ENCODE measurements at places on chromosomes 13 and 19.

DNA sequence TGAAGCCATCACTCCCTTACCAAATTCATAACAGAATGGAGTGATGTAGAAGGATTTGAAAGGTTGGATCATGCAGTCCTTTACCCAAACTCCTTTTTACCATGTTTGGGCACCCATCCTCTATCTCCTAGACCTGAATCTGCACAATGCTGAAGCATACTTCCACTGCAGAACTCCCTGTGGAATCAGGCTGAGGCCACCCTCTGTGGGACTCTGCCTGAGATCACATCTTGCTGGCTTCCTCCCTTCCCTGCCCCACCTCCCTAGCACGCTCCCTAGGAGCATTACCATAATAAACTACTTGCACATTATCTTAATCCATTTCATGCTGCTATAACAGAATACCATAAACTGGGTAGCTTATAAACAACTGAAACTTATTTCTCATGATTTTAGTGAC is 68.4 kb upstream of the VSTM2B start:
- DNase-seq = no peak

GRCh38 chr13:68736961-68737360 is 1370.7 kb upstream of the ATXN8OS start:
- DNase-seq = no peak

DNA sequence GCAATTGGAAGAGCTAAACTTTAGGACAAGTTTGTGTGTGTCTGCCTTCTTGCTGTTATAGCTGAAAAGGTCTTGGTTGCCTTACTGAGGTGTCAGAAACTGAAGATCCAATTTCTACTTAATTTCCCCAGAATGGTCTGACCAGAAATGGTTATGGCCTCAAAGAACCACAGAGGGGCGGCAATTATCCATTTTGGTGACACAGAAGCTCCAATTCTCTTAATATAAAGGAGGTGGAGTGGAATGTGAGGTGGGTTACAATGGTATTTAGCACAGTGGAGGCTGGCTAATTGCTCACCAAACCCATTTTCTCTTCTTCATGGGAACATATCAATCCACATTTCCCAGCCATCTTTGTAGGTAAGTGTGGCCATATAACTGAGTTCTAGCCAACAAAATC is 1157.2 kb downstream of the OLFM4 start:
- peak; percentile 7 for DNase-seq

- DNase-seq = no peak
These were observed 196.4 kb downstream of the VWA8 start for GRCh38 chr13:41764558-41764957.

GRCh38 chr13:76994281-76994680 is 2.4 kb downstream of the CLN5 start:
- no peak for DNase-seq

DNA sequence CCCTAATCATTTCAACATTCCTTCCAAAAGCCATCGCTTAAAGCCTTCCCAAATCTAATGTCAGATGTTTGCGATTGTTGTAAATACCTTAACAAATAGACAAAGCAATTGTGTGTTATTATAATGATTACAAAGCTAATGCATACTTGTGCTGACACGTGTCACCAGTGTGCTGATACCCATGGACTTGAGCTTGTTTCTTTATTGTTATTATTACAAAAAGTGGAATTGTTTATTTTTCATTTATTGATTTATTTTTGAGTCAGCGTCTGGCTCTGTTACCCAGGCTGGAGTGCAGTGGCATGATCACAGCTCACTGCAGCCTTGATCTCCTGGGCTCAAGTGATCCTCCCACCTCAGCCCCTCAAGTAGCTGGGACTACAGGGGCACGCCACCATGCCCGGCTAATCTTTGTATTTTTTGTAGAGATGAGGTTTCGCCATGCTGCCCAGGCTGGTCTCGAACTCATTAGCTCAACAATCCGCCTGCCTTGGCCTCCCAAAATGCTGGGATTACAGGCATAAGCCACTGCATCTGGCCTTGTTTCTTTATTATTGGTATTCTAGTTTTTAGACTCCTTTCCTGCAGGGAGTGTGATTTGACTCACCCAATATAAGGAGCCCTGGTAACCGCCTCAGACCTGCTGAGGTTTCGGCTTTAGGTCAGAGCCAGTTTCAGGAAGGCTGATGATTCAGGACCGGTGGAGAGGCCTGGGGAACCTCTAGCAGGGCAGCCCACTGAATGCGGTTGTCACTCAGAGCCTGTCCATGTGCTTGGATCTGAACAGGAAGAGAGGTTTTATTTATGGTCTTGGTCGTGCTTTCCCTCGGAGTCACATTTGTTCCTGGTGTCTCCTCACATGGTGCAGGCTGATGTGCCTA is 2.1 kb upstream of the FBXO17 start:
- no peak for DNase-seq

GRCh38 chr13:23146811-23147625 is 33.8 kb upstream of the SGCG start:
- peak; percentile 20 for DNase-seq

DNA sequence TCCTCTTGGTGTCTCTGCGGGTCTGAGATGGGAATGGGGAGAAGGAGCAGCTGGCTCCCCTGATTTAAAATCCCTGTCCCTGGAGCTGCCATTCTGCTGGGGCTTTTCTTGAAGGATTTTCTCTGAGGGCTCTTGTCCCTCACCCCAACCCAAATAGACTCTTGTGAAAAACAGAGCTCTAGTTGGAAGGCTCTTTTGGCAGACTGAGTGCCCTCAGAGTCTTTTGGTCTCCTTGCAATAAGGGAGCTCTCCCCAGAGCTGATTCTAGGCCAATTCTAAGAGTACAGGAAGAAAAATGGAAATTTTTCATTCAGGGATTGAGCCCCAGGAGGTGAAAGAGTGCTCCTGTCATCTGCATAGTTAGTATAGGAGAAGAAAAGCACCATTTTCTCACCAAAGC is 238.3 kb downstream of the COG6 start:
- DNase-seq = peak; percentile 9

GRCh38 chr19:55099557-55100506 is 17.6 kb downstream of the PPP1R12C start:
- no peak for DNase-seq

GRCh38 chr19:8462571-8462970 is 17.8 kb downstream of the HNRNPM start:
- no peak for DNase-seq

DNA sequence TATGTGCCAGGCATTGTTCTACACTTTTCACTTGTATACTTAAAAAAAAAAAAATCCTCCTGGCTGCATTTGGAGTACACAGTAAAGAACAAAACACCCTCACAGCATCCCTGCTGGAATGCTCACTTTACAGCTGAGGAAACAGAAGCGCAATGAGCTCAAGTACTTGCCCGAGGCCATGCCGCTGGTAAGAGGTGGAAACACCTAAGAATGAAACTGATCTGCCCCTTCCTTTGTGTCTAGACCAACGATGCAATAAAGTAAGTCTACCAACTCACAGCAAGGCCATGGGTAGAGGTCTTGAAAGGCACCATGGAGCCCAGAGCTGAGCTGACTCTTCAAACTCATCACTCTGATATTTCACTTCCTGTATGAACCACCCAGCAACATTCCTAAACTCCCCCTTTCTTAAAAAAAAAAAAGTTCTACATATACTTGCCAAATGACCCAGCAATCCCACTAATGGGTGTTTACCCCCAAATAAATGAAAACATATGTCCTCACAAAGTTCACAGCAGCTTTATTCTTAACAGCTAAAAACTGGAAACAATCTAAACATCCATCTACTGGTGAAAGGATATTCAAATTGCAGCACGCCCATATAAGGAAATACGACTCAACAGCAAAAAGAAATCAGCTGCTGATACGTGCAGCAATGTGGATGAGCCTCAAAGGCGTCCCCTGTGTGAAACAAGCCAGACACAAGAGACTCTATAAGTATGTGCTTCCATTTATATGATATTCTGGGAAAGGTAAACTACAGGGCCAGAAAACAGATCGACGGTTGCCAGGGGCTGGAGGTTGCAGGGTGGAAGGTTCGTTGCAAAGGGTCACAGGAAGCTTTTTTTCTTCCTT is 236.6 kb upstream of the MAB21L1 start:
- no peak for DNase-seq

Measured in pons (tissue), 1 donor.